ENCODE measurements at places on chromosomes 5 and 9. TPM values are rescaled to one million over a fixed set of nuclear protein-coding genes. Genes with fewer than 3 reads are reported as not detected.

Gene C9
- total RNA-seq: not detected

Gene CDX1
- total RNA-seq: not detected

Gene ELAVL2
- total RNA-seq: 21.6 TPM

Gene ZDHHC21
- 9.3 TPM for total RNA-seq

Gene SVEP1
- 1.2 TPM for total RNA-seq

Gene SERF1A
- total RNA-seq: 4.7 TPM

Gene HSD17B3
- 1.9 TPM for total RNA-seq

Gene GABRA6
- total RNA-seq: not detected

Gene QRFP
- total RNA-seq: not detected

Gene TICAM2
- total RNA-seq: 16.0 TPM

Gene ZFR
- 66.8 TPM for total RNA-seq

Gene PPWD1
- 29.0 TPM for total RNA-seq

Gene LPAR1
- total RNA-seq: 33.8 TPM

Gene GNAQ
- total RNA-seq: 39.2 TPM

Gene EPB41L4B
- 4.7 TPM for total RNA-seq

Gene FOXD4L4
- total RNA-seq: 0.07 TPM

Gene PCDHGB5
- not detected for total RNA-seq

Gene ANKRD34B
- total RNA-seq: not detected

Gene EPB41L4A
- total RNA-seq: not detected

Gene SHC3
- 3.2 TPM for total RNA-seq

Gene CTSV
- 11.2 TPM for total RNA-seq

Gene KCNV2
- not detected for total RNA-seq

Gene RAB3C
- 0.02 TPM for total RNA-seq

Gene PCDHB5
- total RNA-seq: not detected

Gene TAS2R1
- total RNA-seq: not detected

Gene CEL
- total RNA-seq: 0.17 TPM

Gene IL4
- not detected for total RNA-seq

Gene GRK6
- total RNA-seq: 20.2 TPM

Gene HK3
- not detected for total RNA-seq

Gene SPAAR
- not detected for total RNA-seq

Gene RRAGA
- 71.3 TPM for total RNA-seq

Gene ZFP2
- not detected for total RNA-seq

Gene PTPN3
- total RNA-seq: 7.3 TPM

Gene CA9
- 38.2 TPM for total RNA-seq

Gene SEMA4D
- total RNA-seq: 14.2 TPM

Gene CMBL
- 11.4 TPM for total RNA-seq

Gene SH3TC2
- 7.2 TPM for total RNA-seq

Gene TRIM14
- total RNA-seq: 78.0 TPM

Gene RGMB
- 29.9 TPM for total RNA-seq

Gene APBA1
- total RNA-seq: 0.69 TPM

Gene PAPPA
- total RNA-seq: 0.20 TPM

Gene TMEM174
- not detected for total RNA-seq

Gene OR13C4
- not detected for total RNA-seq

Gene ENTPD2
- not detected for total RNA-seq

Gene MSANTD3
- total RNA-seq: 114 TPM

Gene ORM2
- not detected for total RNA-seq

Gene C1QTNF3
- total RNA-seq: 1.3 TPM

Gene CNOT8
- total RNA-seq: 49.8 TPM

Gene OCLN
- 24.4 TPM for total RNA-seq

Gene COL23A1
- not detected for total RNA-seq

Gene S1PR3
- 20.5 TPM for total RNA-seq
